ENCODE measurements at places on chromosomes 16 and 17.

DNA sequence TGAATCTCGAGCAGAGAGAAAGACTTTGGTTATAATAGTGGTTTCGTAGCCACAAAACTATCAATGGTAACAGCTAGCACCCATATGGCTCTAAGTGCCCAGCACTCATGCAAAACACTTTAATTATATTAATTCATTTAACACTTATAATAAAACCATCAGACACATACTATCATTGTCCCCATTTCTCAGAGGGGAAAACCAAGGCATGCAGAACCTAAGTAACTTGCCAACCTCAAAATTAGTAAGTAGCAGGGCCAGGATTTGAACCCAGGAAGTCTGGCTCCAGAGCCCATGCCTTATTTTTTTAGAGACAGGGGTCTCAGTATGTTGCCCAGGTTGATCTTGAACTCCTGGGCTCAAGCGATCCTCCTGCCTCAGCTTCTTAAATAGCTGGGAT, 145.6 kb upstream of the HS3ST2 start:
- DNase-seq = no peak

DNA sequence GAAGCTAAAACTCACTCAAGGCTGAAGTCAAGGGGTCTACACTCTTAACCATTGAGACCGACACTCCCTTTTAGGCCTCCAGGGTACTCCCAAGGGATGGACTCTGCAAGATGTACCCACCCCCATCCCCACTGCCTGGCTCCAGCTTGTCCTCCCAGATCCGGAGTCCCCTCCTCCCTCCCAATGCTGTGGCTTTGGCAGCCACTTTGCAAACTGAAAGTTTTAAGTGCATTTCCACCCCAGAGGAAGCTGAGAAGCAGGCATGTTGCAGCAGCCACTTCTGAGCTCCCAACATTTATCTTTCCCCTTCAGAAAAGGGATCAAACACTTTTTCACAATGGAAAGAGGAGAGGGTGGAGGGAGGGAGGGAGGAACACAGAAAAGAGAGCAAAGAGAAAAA, 115.2 kb downstream of the COPRS start:
- no peak for DNase-seq

GRCh38 chr16:75579281-75579834, 13.2 kb downstream of the GABARAPL2 start:
- no peak for DNase-seq

DNA sequence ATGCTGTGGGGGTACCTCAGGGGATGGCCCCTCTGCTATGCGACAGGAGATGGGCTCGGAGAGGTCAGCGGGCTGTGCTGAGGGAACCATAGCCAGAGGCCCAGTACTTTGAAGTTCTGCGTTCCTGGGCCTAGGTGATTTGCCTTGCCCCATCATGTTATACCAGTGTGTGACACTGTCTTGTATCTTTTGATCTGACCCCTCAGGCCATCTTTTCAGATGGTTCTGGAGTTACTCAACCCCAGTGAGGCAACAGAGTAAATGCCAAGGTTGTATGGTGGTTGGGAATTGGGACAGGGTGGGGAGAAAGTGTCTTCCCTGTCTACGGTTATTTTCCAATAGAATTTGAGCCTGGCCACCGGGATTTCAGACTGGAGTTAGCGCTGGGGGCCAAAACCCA, 8.5 kb downstream of the MSI2 start:
- DNase-seq = no peak

- no peak for DNase-seq
Observed at GRCh38 chr16:25012525-25012991, 2.6 kb downstream of the ARHGAP17 start.

DNA sequence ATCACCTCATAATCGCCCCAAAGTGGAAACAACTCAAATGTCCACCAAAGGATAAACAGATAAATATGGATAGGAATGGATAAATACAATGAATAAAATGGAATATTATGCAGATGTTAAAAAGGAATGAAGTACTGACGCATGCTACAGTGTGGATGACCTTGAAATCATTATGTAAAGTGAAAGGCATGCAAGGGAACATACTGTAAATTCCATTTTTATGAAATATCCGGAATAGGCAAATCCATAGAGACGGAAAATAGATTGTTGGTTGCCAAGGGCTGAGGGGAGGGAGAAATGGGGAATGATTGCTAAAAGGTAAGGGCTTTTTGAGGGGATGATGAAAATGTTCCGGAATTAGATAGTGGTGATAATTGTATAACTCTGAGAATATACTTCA, 36.0 kb downstream of the STAT5B start:
- DNase-seq = no peak
